Left forelimb (tissue), 1 donor: ENCODE measurements at places on chromosomes 7 and 10.

GRCh38 chr10:70352401-70353097 is 29.9 kb downstream of the LRRC20 start:
- DNase-seq = no peak

DNA sequence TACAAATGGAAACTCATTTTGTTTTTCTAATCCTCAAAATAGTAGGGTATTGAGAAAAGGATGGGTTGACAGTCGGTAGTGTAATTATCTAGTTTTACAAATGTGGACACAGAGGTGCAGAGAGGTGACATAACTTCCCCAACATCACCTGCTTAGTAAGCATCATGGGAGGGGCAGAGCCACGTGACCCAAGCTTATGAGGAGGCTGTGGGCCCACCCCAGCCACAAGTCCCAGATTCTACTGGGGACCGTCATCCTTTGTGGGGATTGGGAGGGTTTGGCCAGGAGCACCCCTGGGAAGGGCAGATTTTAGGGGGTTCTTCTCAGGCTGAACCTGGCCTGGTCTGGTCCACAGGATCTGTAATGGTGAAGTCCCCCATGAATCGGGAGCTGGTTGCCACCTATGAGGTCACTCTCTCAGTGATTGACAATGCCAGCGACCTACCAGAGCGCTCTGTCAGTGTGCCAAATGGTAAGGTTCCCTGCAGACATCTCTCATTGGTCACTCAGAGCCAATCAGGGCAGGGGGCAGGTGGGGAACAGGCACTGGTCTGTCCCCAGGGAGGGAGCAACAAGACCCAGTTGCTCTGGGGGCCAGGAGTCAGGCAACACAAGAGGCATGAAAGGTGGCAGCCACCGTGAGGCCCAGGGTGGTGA is 23.6 kb upstream of the VSIR start:
- no peak for DNase-seq

- no peak for DNase-seq
Measured at GRCh38 chr7:36692456-36692855, 31.8 kb downstream of the AOAH start.

DNA sequence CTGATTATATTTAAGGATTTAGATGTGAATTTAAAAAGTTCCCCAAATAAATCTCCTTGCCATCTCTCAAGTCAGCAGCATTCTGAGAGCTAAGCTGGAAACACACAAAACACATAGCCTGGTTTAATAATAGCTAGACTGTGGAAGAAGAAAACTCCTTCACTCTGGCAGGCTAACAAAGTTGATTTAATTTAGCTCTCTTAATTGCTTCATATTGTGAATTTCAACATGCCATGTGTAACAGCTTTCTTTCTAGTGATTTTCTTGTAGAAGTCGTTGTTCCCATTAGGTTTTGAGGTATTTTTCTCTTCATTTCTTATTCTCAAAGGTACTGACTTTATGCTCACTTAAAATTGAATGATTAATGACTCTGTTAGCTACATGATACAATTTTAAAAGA is 216.8 kb upstream of the AKR1E2 start:
- DNase-seq = no peak

DNA sequence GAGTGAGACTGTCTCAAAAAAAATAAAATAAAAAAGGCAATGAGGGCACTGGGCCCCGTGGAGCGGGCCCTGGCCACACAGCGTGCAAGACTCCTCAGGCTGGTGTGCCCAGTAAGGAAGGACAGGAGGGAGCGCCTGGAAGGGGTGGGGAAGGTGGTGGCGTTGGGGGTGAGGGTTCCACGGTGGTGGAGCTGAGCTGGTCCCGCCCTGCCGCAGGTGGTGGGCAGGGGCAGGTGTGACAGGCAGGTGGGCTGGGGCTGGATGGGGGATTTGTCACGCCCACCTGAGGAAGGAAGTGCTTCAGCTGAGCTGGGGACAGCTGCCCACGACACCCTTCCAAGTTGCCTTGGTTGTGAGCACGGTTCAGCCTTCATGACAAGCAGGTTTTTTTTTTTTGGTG is 760 bp upstream of the PRAP1 start:
- DNase-seq = no peak

- DNase-seq = no peak
Measured at GRCh38 chr10:130958003-130958402, 353.5 kb downstream of the TCERG1L start.

GRCh38 chr7:151736403-151736909 is 140.5 kb downstream of the PRKAG2 start:
- peak; percentile 76 for DNase-seq

DNA sequence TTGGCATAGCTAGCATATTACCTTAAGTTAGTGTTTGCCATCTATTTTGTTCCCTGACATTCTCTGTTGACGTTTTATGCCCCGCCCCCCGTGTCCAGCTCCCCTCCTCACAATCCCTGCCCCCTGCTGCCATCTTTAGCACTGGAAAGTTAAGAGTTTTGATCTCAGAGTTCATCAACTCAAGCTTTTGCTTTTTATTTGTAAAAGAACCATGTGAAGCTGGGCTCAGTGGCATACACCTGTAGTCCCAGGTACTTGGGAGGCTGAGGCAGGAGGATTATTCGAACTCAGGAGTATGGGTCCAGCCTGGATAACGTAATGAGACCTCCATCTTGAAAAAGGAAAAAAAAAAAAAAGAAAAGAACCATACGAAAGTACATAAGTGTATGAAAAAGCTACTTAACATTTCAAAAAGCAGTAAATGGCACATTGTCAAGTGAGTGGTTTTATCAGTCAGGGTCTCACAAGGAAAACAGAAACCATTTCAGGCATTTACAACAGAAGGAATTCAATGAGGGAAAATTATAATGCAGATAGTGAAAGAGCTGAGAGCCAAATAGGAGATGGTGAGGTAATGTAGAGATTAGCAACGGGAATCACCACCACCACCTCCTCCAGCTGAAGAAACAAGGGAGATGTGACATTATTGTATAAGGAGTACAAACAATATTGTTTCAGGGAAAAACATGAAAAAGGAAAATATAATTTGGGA is 64.9 kb downstream of the MCU start:
- DNase-seq = no peak

DNA sequence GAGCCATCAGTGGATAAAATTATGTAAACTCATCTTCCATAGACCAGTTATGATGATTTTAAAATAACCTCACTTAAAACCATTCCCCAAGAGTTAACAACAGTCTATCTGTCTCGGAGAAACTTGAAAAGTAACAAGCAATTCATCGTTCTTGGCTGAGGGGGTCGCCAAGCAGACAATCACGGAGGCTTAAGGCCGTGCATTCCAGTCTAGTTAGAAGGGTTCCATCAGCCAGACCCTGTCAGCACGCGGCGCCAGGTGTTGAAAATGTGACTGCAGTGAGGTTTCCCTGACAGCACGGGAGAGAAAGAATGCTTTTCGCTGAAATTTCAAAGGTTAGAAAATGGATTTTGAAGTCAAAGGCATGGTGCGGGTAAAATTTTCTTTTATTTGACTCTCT is 1025.0 kb upstream of the CELF2 start:
- DNase-seq = no peak

GRCh38 chr7:113775804-113776203 is 143.0 kb downstream of the PPP1R3A start:
- DNase-seq = no peak

DNA sequence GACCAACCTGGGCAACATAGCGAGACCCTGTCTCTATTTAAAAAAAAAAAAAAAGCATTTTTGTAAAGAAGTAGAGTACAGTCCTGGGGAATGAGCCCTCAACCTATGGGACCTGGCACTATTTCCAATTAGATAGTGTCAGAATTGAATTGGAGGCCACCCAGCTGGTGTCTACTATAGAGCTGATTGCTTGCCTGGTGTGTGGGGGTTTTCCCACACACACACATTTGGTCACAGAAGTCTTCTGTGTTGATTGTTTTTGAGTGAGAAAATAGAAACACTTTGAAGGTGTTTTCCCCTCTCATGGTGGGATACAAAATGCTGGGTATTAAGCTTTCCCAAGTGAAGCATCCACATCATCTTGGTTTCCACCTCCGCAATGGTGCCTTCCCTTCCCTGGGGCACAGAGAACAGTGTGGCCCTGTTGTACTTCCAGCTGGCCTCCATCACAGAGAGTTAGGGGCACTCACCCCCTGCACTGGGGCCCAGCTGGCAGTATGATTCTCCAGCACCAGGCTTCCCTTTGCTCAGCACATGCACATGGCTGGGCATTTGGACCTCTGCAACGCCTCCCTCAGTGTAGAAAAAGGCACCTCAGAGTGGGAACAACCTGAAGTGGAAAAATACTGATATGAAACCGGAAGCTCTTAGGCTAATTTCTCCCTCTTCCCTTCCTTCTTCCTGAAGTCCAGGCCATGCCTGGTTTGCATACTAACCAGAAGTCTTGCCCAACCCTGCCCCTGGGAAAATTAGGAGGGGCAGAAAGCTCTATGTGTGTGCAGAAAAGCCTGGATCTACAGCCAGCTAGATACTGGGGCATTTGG is 10.7 kb upstream of the NFKB2 start:
- DNase-seq = no peak

DNA sequence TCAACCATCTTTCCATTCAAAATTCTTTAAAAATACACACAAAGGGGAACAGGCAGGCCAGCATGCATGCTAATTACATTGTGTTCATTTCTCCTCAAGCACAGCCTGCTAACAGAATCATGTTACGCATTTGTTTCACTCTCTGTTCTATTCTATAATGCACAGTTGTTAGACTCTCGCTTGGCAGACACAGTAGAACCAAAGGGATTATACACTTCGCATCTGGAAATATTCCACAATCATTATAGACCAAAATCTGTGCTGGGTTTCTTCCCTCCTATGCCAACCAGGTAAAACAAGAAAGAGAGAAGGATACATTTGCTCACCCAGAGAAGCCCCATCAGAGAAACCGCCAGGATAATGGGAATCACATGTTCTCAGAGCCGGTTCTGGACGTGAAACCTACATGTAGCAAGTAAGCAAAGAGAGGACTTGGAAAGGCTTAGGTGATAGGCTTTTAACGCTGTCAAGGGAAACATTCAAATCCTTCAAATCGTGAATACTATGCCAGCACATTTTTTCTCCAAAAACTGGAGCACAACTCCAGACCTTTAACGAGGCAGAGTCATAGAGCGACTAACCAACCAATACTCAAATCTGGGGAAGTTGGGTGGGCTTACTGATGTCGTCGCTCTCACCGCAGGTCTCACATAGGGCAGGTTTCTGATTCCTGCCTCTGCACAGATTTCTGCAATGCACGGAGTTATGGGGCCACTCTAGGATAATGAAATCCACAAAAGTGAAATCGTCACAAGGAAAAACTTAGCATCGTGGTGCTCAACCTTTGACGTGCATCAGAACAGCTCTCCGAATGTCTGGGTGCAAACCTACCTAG is 380.5 kb upstream of the AUTS2 start:
- DNase-seq = peak; percentile 72
